Activated T-cell treated with anti-CD3 and anti-CD28 coated beads, Interleukin-2, amount 50 U/mL, for 1 hour (primary cell): ENCODE measurements at places on chromosomes 6 and 20.

- DNase-seq, result no peak
Measured at GRCh38 chr20:59448196-59448595, 147.8 kb downstream of the EDN3 start.

- no peak for DNase-seq
Measured at GRCh38 chr6:11423667-11424066, 113.9 kb upstream of the TMEM170B start.

DNA sequence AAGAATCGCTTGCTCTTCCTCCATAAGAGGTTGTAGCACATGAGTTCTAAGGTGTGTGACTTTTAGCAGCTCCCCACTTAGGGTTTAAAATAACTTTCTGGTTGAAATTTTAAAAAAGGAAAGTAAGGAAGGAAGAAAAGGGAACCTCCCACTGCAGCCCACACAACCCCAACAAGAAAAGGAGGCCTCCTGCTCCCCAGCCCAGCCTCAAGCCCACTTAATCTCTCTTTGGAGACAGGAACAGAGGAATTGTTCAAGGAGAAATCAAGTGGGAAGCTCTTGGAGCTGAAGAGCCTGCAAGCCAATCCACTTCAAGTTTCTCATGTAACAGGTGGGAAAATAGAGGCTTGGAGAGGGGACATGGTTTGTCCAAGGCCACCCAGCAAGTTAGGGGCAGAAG, 39.1 kb upstream of the PREX1 start:
- DNase-seq, result no peak

GRCh38 chr20:44650771-44651433, 597 bp downstream of the ADA start:
- DNase-seq, result peak; percentile 56

DNA sequence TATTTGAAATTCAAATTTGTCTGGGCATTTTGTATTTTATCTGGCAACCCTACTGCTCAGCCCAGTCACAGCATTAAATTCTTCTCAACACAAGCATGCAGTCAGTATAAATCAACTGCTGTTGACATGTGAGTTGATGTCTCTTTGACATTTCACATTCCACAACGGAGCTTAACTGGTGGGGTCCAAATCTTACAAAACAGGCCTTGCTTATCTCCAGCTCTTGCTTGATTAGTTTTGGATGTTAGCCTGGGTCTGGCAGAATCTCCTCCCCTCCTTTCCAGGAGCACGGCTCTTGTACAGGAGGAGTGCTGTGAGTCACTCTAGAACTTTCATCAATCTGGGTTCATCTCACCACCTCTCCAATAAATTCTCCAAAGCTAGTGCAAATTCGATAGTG, 80.8 kb upstream of the PHACTR1 start:
- no peak for DNase-seq

- no peak for DNase-seq
Measured at GRCh38 chr6:118187568-118188164, 280.6 kb downstream of the SLC35F1 start.

DNA sequence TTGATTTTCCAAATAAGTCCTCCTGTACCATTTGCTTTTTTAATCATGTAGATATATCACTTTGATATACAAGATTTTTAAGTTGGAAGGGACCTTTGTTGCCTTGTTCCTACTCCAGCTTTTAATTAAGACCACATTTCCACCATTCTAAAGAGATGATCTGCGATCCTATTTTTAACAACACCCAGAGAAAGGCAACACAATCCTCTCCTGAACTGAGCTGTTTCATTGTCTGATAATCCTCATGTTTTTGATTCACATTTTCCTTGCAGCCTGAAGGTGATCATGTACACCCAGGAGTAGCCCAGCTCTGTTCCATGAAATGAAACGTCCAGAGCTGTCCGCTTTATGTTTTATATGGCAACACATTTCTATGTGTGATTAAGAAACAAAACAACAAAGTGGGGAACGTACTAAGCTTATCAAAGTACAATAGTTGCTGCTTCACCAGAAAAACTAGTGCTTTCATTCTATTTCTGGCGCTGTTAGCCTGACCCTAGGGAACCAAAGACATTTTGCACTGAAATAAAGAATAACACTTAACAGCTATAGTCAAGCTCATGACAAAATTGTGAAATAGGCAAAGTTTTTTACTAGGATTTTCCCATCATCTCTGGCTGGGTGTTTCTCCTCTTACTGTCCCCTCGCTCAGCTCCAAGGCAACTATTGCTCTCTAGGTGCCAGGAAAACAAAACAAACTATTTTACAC, 22.6 kb upstream of the TRAF3IP2 start:
- no peak for DNase-seq

DNA sequence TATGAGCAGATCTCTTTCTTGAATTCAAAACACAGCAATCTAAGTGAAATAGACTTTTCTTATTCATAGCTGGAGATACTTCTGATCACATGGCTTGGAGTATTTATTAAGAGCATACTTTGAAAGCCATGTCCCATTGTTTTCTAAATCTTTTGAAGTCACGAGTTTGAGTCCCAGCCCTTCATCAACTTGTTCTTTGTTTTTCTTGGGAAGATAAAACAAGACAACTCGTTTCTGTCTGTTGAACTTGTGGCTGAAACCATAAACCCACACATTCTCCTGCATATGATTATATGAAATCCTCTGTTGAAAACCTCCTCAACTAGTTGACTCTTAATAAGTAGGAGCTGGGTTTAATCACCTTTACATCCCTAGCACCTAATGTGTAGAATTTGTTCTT, 3.3 kb downstream of the RNF144B start:
- DNase-seq, result no peak

- no peak for DNase-seq
Measured at GRCh38 chr6:80319196-80319595, 212.7 kb downstream of the BCKDHB start.

DNA sequence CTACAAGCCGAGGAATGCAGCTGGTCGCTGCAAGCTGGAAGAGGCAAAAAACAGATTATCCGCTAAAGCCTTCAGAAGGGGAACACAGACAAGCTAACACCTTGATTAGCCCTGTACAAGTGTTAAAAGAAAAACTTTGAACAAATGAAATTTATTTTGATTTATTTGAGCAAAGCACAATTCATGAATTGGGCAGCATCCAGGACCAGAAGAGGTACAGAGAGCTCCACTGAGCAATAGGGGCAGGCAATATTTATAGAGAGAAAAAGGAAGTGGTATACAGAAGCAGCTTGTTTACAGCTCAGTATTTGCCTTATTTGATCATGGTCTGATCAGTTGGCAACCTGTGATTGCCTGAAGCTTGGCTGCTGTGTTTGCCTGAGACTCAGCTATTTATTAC, 17.6 kb downstream of the HLA-DOB start:
- no peak for DNase-seq

DNA sequence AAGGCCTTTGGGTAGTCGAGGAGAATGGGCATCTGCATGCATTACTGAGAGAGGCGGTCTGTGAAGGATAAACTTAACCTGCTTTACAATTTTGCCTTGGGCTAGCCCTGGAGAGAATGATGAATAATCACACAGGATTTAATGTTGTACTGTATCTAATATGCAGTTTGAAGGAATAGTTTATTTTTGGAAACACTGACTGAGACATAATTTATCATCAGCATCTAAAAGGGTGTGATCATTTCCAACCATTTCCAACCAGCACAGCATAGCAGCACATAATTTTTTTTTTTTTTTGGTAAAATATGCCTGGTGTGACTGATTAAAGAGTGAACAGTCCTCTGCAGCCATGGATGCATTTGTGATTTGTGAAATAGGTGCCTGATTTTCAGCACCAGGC, 519.5 kb downstream of the PHF3 start:
- no peak for DNase-seq

DNA sequence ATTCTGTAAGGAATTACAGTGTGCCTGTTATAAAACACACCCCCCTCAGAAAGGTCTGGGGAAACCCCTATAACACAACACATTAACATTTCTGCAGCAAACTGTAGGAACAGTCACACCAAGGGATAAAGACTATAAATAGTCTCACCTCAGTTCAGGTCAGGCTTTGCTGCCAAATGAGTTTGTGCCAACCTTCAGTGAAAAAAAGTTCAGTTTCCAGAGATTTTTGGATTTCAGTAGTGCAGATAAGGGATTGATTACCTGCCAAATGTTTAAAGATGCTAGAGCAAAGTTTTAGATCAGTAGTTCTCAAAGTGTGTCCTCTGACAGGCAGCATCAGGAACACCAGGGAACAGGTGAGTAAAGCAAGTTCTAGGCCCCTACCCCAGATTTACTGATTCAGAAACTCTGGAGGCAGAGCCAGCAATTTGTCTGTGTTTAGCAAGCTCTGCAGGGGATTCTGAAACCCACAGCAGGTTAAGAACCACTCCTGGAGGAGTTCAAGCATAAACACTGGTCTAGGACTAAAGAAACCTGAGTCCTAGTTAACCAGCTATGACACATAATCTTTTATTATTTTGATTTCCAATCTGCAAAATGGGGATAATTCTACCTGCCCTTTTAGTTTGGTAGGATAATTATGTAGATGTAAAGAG, 111.0 kb downstream of the RCAN2 start:
- no peak for DNase-seq

- no peak for DNase-seq
Measured at GRCh38 chr6:163793011-163793983, 378.8 kb downstream of the QKI start.

DNA sequence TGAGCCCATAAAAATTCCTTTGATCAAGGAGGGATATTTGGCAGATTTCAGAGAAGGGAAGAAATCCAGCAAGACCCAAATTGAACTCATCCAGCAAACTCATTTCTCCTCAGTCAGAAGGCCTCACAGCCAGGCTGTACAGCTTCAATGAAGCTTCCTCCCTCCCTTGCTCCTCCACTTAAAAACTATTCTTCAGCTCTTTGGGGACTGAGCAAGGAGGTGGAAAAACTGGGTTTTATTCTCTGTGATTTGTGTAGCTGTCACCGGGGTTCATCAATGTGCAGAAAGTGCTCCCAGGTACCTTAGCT, 158.7 kb upstream of the ZNF184 start:
- DNase-seq, result no peak
